ENCODE measurements at places on chromosomes 12 and 14.

GRCh38 chr12:30813525-30814294 lies 59.0 kb upstream of the CAPRIN2 start:
- no peak overlapping the region for H3K27ac ChIP-seq
- H3K27me3 ChIP-seq = no peaks in the 10 kb centered on the region
- H3K36me3 ChIP-seq = no peaks in the 10 kb centered on the region

GRCh38 chr12:67698672-67699581 lies 50.4 kb downstream of the DYRK2 start:
- H3K4me1 ChIP-seq = peaks cover 4% of the 10 kb centered on the region
- H3K4me3 ChIP-seq = no peak overlapping the region
- H3K27me3 ChIP-seq = no peaks in the 10 kb centered on the region
- peak; percentile 23 for DNase-seq
- no peaks in the 10 kb centered on the region for H3K36me3 ChIP-seq
- no peak overlapping the region for H3K27ac ChIP-seq

GRCh38 chr12:90010089-90010488 lies 301.5 kb upstream of the ATP2B1 start:
- no peak overlapping the region for H3K27ac ChIP-seq
- H3K36me3 ChIP-seq = no peaks in the 10 kb centered on the region
- no peaks in the 10 kb centered on the region for H3K4me1 ChIP-seq
- no peak for DNase-seq
- no peak overlapping the region for H3K4me3 ChIP-seq
- no peaks in the 10 kb centered on the region for H3K27me3 ChIP-seq

GRCh38 chr14:24297190-24297964 lies 2.2 kb downstream of the DHRS1 start:
- DNase-seq = peak; percentile 67
- peaks cover 50% of the 10 kb centered on the region for H3K36me3 ChIP-seq
- H3K4me1 ChIP-seq = no peaks in the 10 kb centered on the region
- no peak overlapping the region for H3K27ac ChIP-seq
- no peaks in the 10 kb centered on the region for H3K27me3 ChIP-seq
- no peak overlapping the region for H3K4me3 ChIP-seq

- no peak overlapping the region for H3K4me3 ChIP-seq
- DNase-seq = peak; percentile 53
- H3K4me1 ChIP-seq = no peaks in the 10 kb centered on the region
- no peaks in the 10 kb centered on the region for H3K27me3 ChIP-seq
- H3K36me3 ChIP-seq = no peaks in the 10 kb centered on the region
These were observed 153.2 kb upstream of the DDHD1 start for GRCh38 chr14:53306267-53306721.

GRCh38 chr12:64610660-64611340 lies 505 bp downstream of the RASSF3 start:
- peak overlapping the region; percentile 97 for H3K27ac ChIP-seq
- H3K27me3 ChIP-seq = no peaks in the 10 kb centered on the region
- peak overlapping the region; percentile 98 for H3K4me3 ChIP-seq
- H3K4me1 ChIP-seq = no peaks in the 10 kb centered on the region

DNA sequence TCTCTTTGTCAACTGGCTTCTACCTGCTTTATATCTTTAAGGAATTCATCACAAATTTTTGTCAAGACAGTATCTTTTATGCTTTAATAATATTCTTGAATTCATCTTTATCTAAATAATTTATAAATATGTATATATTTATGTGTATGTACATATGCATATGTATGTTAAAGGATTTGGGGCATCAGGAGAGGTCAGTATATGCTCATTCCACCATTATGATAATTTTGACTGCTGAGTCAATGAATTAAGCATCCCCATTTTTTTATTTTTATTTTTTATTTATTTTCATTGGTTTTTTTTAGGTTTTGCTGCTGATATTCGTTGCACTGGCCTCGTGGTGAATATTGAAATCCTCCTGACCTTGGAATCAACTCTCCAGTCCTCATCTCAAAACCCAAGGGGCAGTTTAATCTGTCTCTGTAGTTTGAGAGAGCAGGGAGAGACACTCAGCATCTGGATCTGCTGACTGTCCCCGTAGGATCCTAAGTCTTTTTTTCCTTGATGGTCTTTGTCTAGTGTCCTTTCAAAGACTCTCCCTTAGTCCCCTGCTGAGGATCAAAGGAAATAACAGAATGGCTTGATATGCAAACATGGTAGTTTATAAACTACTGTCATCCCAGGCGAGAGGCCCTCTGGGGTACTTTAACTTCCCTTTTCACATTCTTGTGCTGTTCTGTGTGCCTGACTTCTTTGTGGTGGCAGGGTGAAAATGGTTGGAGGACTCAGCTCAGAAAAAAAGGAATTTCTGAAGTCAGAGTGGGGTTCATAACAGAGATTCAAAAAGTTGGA lies 218.7 kb downstream of the DIO2 start:
- H3K27me3 ChIP-seq = no peaks in the 10 kb centered on the region
- H3K36me3 ChIP-seq = no peaks in the 10 kb centered on the region
- H3K4me3 ChIP-seq = no peak overlapping the region
- H3K4me1 ChIP-seq = no peaks in the 10 kb centered on the region
- DNase-seq = no peak
- no peak overlapping the region for H3K27ac ChIP-seq

- H3K4me1 ChIP-seq = no peaks in the 10 kb centered on the region
- DNase-seq = peak; percentile 56
- no peak overlapping the region for H3K4me3 ChIP-seq
- H3K27ac ChIP-seq = no peak overlapping the region
- no peaks in the 10 kb centered on the region for H3K27me3 ChIP-seq
These were observed 19.5 kb upstream of the TTC9 start for GRCh38 chr14:70622111-70622712.

DNA sequence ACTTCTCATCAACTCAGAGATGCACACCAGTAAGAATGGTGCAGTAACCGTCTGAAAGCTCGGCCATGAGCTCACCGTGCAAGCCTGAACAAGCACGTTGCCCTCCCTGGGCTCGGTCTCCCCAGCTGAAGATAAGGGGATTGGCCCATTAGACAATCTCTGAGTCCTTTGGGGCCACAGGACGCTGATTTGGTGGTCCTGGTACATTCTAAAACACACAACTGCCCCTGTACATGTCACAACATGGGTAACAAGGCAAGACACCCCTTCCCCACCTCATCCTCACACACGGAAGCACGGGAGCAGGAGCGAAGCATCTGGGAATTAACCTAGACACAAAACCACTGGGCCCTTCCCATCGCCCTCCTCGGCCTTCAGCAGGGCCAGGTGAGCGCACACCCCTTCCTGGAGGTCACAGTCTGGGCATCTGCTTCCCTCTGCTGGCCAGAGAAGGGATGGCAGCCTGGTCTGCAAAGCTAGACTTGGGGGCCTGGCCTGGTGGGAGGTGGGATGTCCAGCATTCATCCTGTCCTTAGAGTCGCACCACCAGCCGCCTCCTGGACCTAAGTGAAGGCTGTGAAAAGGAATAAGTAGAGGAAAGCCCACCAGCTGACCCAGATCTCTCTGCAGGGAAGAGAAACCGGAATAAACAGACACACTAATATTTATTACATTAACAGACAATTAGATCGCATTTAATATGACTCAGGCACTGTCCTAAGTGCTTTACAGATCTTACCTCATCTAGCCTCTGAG lies 18.9 kb upstream of the SMUG1 start:
- H3K27me3 ChIP-seq = peaks cover 76% of the 10 kb centered on the region
- no peaks in the 10 kb centered on the region for H3K4me1 ChIP-seq
- H3K4me3 ChIP-seq = no peak overlapping the region
- no peaks in the 10 kb centered on the region for H3K36me3 ChIP-seq
- peak; percentile 58 for DNase-seq

GRCh38 chr12:104654665-104655609 lies 198.2 kb downstream of the CHST11 start:
- no peak overlapping the region for H3K4me3 ChIP-seq
- H3K27ac ChIP-seq = no peak overlapping the region
- H3K27me3 ChIP-seq = no peaks in the 10 kb centered on the region
- no peaks in the 10 kb centered on the region for H3K4me1 ChIP-seq

- H3K4me3 ChIP-seq = peak overlapping the region; percentile 92
- no peaks in the 10 kb centered on the region for H3K27me3 ChIP-seq
- H3K36me3 ChIP-seq = peaks cover 54% of the 10 kb centered on the region
- DNase-seq = peak; percentile 94
- H3K4me1 ChIP-seq = peaks cover 63% of the 10 kb centered on the region
- H3K27ac ChIP-seq = peak overlapping the region; percentile 99
These were observed 1.4 kb downstream of the PCK2 start for GRCh38 chr14:24095271-24096068.

DNA sequence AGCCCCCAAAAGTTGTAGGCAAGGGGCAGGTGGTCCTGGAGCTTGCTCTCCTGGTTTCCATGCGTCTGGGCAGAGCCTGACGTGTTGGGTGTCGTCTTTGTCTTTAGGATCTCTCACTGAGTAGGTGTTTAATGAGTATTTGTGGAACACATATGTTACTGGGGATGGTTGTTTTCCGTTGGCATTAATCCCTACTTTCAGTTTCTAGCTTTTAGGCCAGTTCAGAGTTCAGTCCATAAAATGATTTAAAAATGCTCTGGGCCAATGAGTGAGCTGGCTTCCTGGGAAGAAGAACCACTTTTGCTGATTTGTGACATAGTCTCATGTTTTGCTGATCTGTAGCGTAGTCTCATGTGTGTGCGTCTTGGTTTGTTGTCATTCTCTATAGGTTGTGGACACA lies 10.9 kb downstream of the AACS start:
- H3K4me3 ChIP-seq = no peak overlapping the region
- H3K27me3 ChIP-seq = no peaks in the 10 kb centered on the region
- no peak overlapping the region for H3K27ac ChIP-seq
- peaks cover 37% of the 10 kb centered on the region for H3K36me3 ChIP-seq

DNA sequence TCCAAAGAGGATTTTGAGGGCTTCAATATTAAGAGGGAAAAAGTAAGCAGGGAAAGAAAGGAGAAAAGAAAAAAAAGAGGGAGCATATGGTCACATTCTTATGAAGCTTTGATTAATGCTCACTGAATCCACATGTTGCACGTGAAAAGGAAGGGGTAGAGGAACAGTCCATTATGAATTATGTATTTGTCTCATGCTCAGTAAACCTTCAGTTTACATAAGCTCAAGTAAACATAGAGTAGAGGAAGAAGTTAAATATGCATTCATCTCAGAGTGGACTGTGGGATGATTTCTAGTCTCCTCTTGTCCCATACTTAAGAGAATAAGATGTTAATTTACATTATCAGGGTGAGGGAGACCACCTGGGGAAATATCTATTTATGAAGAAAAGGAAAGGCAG lies 334.5 kb downstream of the IPO8 start:
- H3K27me3 ChIP-seq = no peaks in the 10 kb centered on the region
- H3K36me3 ChIP-seq = no peaks in the 10 kb centered on the region
- H3K4me1 ChIP-seq = no peaks in the 10 kb centered on the region
- H3K27ac ChIP-seq = no peak overlapping the region
- DNase-seq = no peak

DNA sequence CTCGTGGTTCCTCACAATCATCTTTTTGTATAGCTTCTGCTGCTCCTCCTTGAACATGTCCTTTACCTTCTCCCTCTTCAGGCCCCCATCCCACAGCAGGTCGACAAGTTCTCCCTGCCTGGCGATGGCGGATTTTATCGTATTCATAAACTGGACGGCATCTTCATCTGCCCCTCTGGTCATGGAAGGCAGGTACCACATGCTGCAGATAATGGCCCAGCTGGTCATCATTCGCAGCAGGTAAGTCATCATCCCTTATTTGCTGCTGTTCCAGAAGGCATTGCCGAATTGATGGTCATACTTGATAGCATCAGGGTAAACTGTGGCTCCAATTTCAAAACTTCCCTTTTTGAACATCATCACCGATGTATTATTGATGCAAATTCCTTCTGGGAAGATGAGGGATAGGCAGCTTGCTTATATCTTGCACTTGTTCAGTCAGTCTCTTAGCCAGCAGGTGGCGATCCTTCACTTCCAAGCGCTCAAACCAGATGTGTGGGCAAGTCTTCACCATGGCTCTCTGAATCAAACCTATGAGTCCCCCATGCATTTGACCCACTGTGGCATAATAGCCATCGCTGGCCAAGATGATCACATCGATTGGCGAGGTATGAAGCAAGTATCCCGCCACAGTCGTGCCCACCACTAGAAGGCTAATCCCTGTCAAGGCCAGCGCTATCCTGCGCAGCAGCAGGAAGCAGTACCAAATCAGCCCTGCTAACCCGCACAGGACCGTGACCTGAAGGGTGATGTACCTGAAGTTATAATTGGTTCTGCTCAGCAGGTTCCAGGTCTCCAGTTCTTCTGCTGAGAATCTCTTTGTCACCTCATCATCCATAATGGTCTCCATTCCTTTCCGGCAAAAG lies 381.5 kb upstream of the STXBP6 start:
- H3K27ac ChIP-seq = no peak overlapping the region
- H3K36me3 ChIP-seq = no peaks in the 10 kb centered on the region
- H3K27me3 ChIP-seq = no peaks in the 10 kb centered on the region
- no peak for DNase-seq
- no peak overlapping the region for H3K4me3 ChIP-seq

DNA sequence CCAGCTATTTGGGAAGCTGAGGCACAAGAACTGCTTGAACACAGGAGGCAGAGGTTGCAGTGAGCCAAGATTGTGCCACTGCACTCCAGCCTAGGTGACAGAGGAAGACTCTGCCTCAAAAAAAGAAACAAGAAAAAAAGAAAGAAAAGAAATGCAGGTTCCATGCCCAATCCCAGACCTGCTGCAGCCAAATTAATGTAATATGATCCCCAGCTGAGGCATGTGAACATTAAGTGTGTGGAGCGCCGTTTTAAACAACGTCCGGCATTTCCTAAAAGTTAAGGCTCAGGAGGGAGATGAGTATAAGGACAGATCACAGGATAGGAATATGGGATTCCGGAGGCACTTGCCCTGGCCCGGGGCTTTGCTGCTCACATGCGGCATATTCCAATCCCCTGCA lies 162.9 kb downstream of the KSR2 start:
- DNase-seq = no peak
- no peaks in the 10 kb centered on the region for H3K27me3 ChIP-seq
- no peaks in the 10 kb centered on the region for H3K36me3 ChIP-seq
- H3K27ac ChIP-seq = no peak overlapping the region

GRCh38 chr12:14605401-14605989 lies 37.8 kb upstream of the PLBD1 start:
- H3K27me3 ChIP-seq = no peaks in the 10 kb centered on the region
- no peak overlapping the region for H3K4me3 ChIP-seq
- no peak for DNase-seq
- H3K36me3 ChIP-seq = no peaks in the 10 kb centered on the region
- H3K4me1 ChIP-seq = no peaks in the 10 kb centered on the region

DNA sequence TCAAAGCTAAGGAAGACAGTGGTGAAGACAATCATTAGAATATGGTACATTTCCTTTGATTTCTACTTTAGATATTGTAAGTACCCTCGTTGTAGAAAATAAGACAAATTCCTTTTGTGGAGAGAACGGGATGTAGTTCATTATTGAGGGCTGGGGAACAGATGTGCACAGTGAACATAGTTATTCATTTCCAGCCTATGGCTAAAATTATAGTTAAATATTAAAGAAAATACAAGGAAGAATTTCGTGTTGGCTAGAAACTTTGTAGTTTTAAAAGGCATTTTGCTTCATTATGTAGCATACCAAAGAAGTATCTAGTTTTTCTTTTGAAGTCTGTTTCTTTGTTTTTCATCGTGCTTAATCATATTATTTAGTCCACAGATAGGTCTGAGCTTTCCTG lies 201.8 kb downstream of the ESR2 start:
- H3K27me3 ChIP-seq = no peaks in the 10 kb centered on the region
- H3K4me3 ChIP-seq = no peak overlapping the region
- peaks cover 5% of the 10 kb centered on the region for H3K36me3 ChIP-seq
- DNase-seq = no peak

GRCh38 chr14:76498976-76499375 lies 123.0 kb downstream of the ESRRB start:
- H3K27me3 ChIP-seq = no peaks in the 10 kb centered on the region
- no peak overlapping the region for H3K27ac ChIP-seq
- DNase-seq = no peak
- no peaks in the 10 kb centered on the region for H3K4me1 ChIP-seq

GRCh38 chr12:75323663-75324062 lies 6.5 kb downstream of the CAPS2 start:
- H3K36me3 ChIP-seq = no peaks in the 10 kb centered on the region
- H3K27me3 ChIP-seq = no peaks in the 10 kb centered on the region
- no peak overlapping the region for H3K27ac ChIP-seq
- no peaks in the 10 kb centered on the region for H3K4me1 ChIP-seq
- no peak for DNase-seq
